ENCODE measurements at places on chromosomes 2 and 18. TPM values are rescaled to one million over a fixed set of nuclear protein-coding genes. Genes with fewer than 3 reads are reported as not detected.

SLC5A7 gene
- not detected for total RNA-seq

BCL2 gene
- total RNA-seq: 0.24 TPM

TACR1 gene
- 0.06 TPM for total RNA-seq

DYNAP gene
- total RNA-seq: not detected

AGAP1 gene
- total RNA-seq: 13.0 TPM

PDE1A gene
- total RNA-seq: 6.4 TPM

RND3 gene
- 525 TPM for total RNA-seq

CCL20 gene
- not detected for total RNA-seq

MAP3K19 gene
- not detected for total RNA-seq

TCF23 gene
- not detected for total RNA-seq

TRPM8 gene
- not detected for total RNA-seq

SULT6B1 gene
- total RNA-seq: not detected

ALPI gene
- not detected for total RNA-seq

C2orf15 gene
- not detected for total RNA-seq

CHRND gene
- total RNA-seq: not detected

CRACDL gene
- total RNA-seq: not detected

TSGA10 gene
- total RNA-seq: 0.44 TPM

TGFA gene
- 0.18 TPM for total RNA-seq

LGALSL gene
- total RNA-seq: 0.85 TPM

TYW5 gene
- 4.4 TPM for total RNA-seq

C1QL2 gene
- not detected for total RNA-seq

NCKAP5 gene
- total RNA-seq: 3.3 TPM

PIEZO2 gene
- not detected for total RNA-seq

MTX2 gene
- 25.2 TPM for total RNA-seq

UGT1A1 gene
- total RNA-seq: not detected

SOWAHC gene
- 10.4 TPM for total RNA-seq

STK17B gene
- 39.8 TPM for total RNA-seq

BCL11A gene
- total RNA-seq: 1.7 TPM

FIGN gene
- total RNA-seq: 1.3 TPM

ARHGAP15 gene
- not detected for total RNA-seq

SLC23A3 gene
- 1.1 TPM for total RNA-seq
